ENCODE measurements at places on chromosomes 5 and 9.

DNA sequence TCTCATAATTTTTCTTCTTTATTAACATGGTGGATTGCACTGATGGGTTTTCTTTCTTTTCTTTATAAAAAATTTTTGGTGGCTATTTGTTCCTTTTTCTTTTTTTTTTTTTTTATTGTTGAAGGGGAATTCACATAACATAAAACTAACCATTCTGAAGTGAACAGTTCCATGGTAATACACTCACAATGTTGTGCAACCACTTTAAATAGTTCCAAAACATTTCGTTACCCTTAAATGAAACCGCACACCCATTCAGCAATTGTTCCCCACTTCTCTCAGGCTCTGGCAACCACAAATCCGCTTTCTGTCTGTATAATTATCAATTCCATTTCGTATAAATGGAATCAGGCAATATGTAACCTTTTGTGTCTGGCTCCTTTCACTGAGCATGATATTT lies 11.7 kb upstream of the SETX start:
- H3K27ac ChIP-seq = no peak overlapping the region
- H3K4me1 ChIP-seq = no peaks in the 10 kb centered on the region
- H3K27me3 ChIP-seq = no peaks in the 10 kb centered on the region
- H3K4me3 ChIP-seq = no peak overlapping the region
- DNase-seq = no peak

GRCh38 chr9:127285965-127286364 lies 21.4 kb downstream of the GARNL3 start:
- H3K27ac ChIP-seq = no peak overlapping the region
- no peaks in the 10 kb centered on the region for H3K4me1 ChIP-seq
- no peak for DNase-seq
- no peak overlapping the region for H3K4me3 ChIP-seq
- H3K27me3 ChIP-seq = no peaks in the 10 kb centered on the region

DNA sequence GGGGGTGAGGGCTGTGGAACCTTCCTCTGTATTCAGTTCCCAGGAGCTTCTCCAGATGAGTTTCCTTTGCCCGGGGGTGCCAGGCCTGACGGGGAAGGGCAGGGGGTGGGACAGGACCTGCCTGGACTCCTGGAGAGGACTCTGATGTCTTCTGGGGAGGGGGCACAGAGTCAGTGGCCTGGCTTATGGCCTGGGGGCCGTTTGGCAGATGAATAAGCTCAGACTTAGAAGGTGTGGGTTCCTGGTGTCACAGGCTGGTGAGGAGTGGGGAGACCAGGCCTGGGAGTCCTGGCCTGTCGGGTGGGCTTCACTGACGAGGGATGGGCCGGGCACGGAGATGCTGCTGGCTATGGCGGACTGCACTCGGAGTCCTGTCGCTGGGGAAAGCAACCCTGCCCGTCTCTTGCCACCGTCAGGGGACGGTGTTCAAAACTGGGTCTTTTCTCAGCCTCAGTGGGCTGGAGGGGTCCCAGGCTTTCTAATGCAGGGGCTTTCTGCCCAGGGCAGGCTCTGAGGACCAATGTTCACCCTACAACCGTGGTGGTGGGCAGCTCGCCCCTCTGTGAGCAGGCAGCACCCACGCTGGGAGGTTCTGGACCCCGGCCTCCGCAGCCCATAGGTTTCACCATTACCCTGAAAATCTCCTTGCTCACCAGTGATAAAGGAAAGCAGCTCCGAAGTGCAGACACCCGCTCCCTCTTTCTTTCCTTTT lies 16.2 kb downstream of the COL5A1 start:
- peaks cover 25% of the 10 kb centered on the region for H3K4me1 ChIP-seq
- H3K27ac ChIP-seq = no peak overlapping the region
- peaks cover 45% of the 10 kb centered on the region for H3K36me3 ChIP-seq
- no peak overlapping the region for H3K4me3 ChIP-seq

- DNase-seq = peak; percentile 82
- peaks cover 62% of the 10 kb centered on the region for H3K4me1 ChIP-seq
- H3K27ac ChIP-seq = peak overlapping the region; percentile 72
- no peak overlapping the region for H3K4me3 ChIP-seq
Observed at GRCh38 chr9:94805585-94805984, 79.1 kb downstream of the AOPEP start.

DNA sequence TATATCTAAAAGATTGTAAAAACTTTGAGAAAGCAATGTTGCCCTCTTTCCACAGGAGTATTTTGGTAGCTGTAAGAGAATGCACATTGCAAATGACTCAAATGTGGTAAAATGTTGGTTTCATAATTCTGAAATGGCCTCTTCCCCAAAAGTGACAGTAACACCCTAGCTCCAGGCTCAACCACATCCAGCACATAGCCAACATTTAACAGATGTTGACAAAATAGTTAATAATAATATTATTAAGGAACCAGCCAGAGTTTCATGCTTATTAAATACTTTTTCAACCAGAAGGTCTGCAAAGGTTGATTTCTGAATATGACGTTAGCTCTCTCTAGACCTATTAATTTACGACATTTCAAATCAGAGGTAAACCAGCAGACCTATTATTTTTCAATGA lies 1.3 kb downstream of the ANXA1 start:
- no peak for DNase-seq
- H3K27me3 ChIP-seq = no peaks in the 10 kb centered on the region
- peaks cover 48% of the 10 kb centered on the region for H3K36me3 ChIP-seq
- H3K4me1 ChIP-seq = peaks cover 70% of the 10 kb centered on the region

- no peaks in the 10 kb centered on the region for H3K36me3 ChIP-seq
- H3K27me3 ChIP-seq = no peaks in the 10 kb centered on the region
- DNase-seq = no peak
- no peak overlapping the region for H3K27ac ChIP-seq
- no peak overlapping the region for H3K4me3 ChIP-seq
Observed at GRCh38 chr5:33685873-33686755, 205.7 kb downstream of the ADAMTS12 start.

DNA sequence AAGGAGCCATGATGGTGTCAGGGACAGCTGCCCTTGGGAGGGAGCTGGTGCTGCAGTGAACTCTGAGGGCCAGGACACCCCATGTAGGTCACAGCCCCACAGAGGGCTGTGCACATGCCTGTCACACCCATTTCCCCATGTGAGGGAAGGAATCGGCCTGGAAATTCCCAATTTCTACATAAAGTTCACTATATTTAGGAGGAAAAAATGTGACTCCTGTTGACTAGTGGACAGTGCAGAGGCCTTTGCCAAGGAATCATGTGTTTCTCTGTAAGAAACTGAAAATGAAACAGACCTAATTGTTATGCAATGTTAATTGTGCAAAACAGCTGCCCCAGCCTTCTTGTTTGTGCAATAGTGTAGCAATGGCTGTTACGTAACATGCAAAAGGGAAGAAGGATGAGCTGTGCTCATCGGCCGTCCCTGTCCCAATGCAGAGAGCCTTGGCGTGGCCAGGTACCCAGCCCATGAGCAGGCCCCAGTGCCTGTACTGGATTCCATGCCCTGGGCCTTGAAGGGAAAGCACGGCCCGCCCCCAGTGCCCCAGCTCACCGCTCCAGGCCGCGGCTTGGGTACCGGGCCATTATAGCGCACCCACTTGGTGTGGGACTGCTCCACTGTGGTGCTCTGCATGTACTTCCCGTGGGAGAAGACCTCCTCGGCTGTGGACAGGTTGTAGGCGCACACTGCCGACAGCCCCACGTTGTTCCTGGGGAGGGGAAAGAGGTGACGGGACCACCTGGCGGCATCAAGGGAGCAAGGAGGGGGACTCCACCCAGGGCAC lies 70.0 kb downstream of the SECISBP2 start:
- H3K27me3 ChIP-seq = no peaks in the 10 kb centered on the region
- peaks cover 27% of the 10 kb centered on the region for H3K4me1 ChIP-seq
- no peak for DNase-seq
- H3K36me3 ChIP-seq = no peaks in the 10 kb centered on the region
- H3K4me3 ChIP-seq = no peak overlapping the region
- H3K27ac ChIP-seq = no peak overlapping the region

DNA sequence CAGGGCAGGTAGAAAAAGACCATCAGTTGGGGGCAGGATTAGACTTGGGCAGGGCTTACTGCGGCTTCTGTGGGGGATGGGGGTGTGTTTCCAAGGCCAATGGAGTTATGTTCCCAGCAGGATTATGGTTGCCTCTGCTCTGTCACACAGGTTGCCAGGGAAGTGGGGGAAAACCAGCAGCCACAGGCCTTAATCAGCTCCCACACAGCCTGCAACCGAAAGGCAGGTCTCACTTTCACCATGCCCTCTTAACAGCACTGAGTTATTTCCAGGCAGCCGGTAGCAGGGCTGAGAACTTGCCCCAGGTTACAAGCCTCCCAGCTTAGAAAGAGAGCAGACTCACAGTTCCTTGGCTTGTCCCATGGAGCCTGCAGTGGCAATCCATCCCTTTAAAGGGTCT lies 205.5 kb downstream of the FGF10 start:
- H3K4me3 ChIP-seq = no peak overlapping the region
- H3K36me3 ChIP-seq = no peaks in the 10 kb centered on the region
- H3K4me1 ChIP-seq = no peaks in the 10 kb centered on the region
- no peak overlapping the region for H3K27ac ChIP-seq

DNA sequence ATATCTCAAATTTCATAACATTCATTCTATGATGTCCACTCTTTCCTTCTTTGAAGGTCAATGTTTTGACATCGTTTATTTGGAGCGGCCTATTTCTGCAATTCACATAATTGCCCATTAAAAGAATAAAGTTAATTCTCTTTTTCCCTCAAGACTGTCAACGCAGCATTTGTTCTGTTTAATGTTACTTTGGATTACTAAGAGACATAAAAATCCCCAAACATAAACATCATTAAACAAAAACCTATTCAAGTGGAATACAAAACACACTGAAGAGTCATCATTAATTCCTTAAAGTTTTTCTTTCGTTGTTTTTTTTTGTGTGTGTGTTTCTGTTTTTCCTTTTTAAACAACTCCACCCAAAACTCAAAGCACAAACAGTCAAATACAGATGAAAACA lies 151.1 kb downstream of the TRPM6 start:
- no peaks in the 10 kb centered on the region for H3K36me3 ChIP-seq
- DNase-seq = peak; percentile 10
- H3K27ac ChIP-seq = no peak overlapping the region
- no peaks in the 10 kb centered on the region for H3K27me3 ChIP-seq
- H3K4me3 ChIP-seq = no peak overlapping the region

DNA sequence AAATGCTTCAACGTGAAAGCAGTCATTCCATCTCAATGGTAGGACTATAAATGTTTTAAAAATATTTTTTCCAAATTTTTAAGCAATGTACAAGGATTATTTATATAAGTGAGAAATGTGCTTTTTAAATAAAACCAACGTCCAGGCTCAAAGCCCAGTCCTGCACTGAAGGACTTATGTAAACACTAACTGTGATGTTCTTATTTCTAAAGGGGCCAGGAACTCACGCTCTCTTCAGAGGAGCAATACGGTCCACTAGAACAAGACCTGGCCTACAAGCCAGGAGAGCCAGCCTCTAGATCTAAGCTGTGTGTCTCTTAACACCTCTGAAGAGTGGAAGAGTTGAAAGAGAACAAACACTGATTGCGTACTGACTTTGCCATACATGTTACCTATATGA lies 12.1 kb downstream of the TTLL11 start:
- DNase-seq = no peak
- H3K4me3 ChIP-seq = no peak overlapping the region
- no peaks in the 10 kb centered on the region for H3K36me3 ChIP-seq
- H3K4me1 ChIP-seq = no peaks in the 10 kb centered on the region
- H3K27me3 ChIP-seq = no peaks in the 10 kb centered on the region

DNA sequence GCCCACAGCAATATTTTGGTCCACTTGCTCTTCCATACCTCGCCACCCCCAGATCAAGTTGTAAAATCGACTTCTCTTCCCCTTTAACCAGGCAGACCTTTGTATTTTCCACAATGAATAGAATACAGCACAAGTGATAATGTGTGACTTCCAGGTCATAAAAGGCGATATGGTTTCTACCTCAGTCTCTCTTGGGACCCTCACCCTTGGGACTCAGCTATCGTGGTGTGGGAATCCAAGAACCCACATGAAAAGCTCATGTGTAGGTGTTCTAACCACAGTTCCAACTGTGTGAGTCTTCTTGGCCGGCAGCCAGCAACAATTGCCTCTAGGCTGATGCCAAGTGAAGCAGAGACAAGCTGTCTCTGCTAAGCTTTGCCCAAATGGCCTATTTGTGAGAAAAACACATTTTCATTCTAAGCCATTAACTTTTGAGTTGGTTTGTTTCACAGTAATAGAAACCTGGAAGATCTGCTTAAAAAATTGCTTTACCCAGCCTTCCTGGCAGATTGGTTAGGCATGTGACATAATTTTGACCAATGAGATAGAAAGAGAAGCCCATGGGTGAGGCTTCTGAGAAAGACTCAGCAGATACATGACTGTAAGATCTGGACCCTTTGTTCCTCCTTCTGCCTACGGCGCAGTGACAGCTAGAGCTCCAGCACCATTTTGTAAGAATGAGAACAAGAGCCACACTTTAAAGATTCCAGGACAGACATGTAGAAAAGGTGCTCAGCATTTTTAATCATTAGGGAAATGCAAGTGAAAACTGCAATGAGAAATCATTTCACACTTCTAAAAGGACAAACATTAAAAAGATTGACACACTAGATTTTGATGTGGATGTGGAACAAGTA lies 18.3 kb upstream of the MLLT3 start:
- no peak overlapping the region for H3K27ac ChIP-seq
- H3K4me3 ChIP-seq = no peak overlapping the region
- no peak for DNase-seq
- H3K4me1 ChIP-seq = no peaks in the 10 kb centered on the region
- no peaks in the 10 kb centered on the region for H3K36me3 ChIP-seq

GRCh38 chr5:59171131-59171530 lies 588.3 kb downstream of the RAB3C start:
- no peaks in the 10 kb centered on the region for H3K36me3 ChIP-seq
- no peaks in the 10 kb centered on the region for H3K27me3 ChIP-seq
- no peak for DNase-seq

- H3K4me1 ChIP-seq = no peaks in the 10 kb centered on the region
- H3K27me3 ChIP-seq = no peaks in the 10 kb centered on the region
- no peak for DNase-seq
- H3K27ac ChIP-seq = no peak overlapping the region
Observed at GRCh38 chr5:60365001-60365400, 335.0 kb downstream of the DEPDC1B start.

GRCh38 chr9:1879501-1879900 lies 135.6 kb upstream of the SMARCA2 start:
- H3K4me1 ChIP-seq = no peaks in the 10 kb centered on the region
- H3K27ac ChIP-seq = no peak overlapping the region
- no peak for DNase-seq
- H3K36me3 ChIP-seq = no peaks in the 10 kb centered on the region
- H3K27me3 ChIP-seq = no peaks in the 10 kb centered on the region

GRCh38 chr9:121071370-121071755 lies 3.4 kb upstream of the CNTRL start:
- H3K27me3 ChIP-seq = no peaks in the 10 kb centered on the region
- peaks cover 3% of the 10 kb centered on the region for H3K36me3 ChIP-seq
- H3K4me1 ChIP-seq = peaks cover 20% of the 10 kb centered on the region
- H3K4me3 ChIP-seq = peak overlapping the region; percentile 25

- DNase-seq = no peak
- H3K27me3 ChIP-seq = peaks cover 20% of the 10 kb centered on the region
- no peak overlapping the region for H3K27ac ChIP-seq
Observed at GRCh38 chr9:136141682-136142413, 23.2 kb upstream of the TMEM250 start.

- peaks cover 26% of the 10 kb centered on the region for H3K4me1 ChIP-seq
- H3K4me3 ChIP-seq = no peak overlapping the region
- no peaks in the 10 kb centered on the region for H3K36me3 ChIP-seq
- H3K27me3 ChIP-seq = no peaks in the 10 kb centered on the region
- H3K27ac ChIP-seq = no peak overlapping the region
Observed at GRCh38 chr9:14098486-14099180, 215.3 kb downstream of the NFIB start.

All from SJSA1 (cell line).